ENCODE measurements at places on chromosomes 11 and 22. TPM values are rescaled to one million over a fixed set of nuclear protein-coding genes. Genes with fewer than 3 reads are reported as not detected.

GRCh38 chr22:45465633-45466032 is 37.0 kb upstream of the FBLN1 start:
- no peaks in the 10 kb centered on the region for H3K4me1 ChIP-seq
- no peaks in the 10 kb centered on the region for H3K27me3 ChIP-seq
- no peaks in the 10 kb centered on the region for H3K36me3 ChIP-seq
- DNase-seq: no peak

- H3K4me3 ChIP-seq: no peak overlapping the region
- no peaks in the 10 kb centered on the region for H3K36me3 ChIP-seq
- H3K27ac ChIP-seq: no peak overlapping the region
- DNase-seq: no peak
Observed at GRCh38 chr22:16922706-16923105, 85.3 kb downstream of the GAB4 start.

Gene C2CD2L
- 6.3 TPM for total RNA-seq

- peaks cover 5% of the 10 kb centered on the region for H3K4me1 ChIP-seq
- H3K4me3 ChIP-seq: no peak overlapping the region
- H3K27ac ChIP-seq: no peak overlapping the region
- peak; percentile 63 for DNase-seq
- H3K27me3 ChIP-seq: no peaks in the 10 kb centered on the region
Observed at GRCh38 chr11:34423300-34423699, 15.4 kb upstream of the CAT start.

Gene OR10A2
- total RNA-seq: not detected

GRCh38 chr11:396511-396947 is 2.5 kb downstream of the PKP3 start:
- H3K36me3 ChIP-seq: no peaks in the 10 kb centered on the region
- H3K4me1 ChIP-seq: peaks cover 16% of the 10 kb centered on the region
- H3K27me3 ChIP-seq: peaks cover 4% of the 10 kb centered on the region
- no peak for DNase-seq
- peak overlapping the region; percentile 33 for H3K4me3 ChIP-seq
- H3K27ac ChIP-seq: no peak overlapping the region

- DNase-seq: no peak
- no peaks in the 10 kb centered on the region for H3K4me1 ChIP-seq
- H3K27me3 ChIP-seq: no peaks in the 10 kb centered on the region
- H3K27ac ChIP-seq: no peak overlapping the region
- H3K4me3 ChIP-seq: no peak overlapping the region
Observed at GRCh38 chr11:32758291-32758690, 36.2 kb downstream of the CCDC73 start.

DNA sequence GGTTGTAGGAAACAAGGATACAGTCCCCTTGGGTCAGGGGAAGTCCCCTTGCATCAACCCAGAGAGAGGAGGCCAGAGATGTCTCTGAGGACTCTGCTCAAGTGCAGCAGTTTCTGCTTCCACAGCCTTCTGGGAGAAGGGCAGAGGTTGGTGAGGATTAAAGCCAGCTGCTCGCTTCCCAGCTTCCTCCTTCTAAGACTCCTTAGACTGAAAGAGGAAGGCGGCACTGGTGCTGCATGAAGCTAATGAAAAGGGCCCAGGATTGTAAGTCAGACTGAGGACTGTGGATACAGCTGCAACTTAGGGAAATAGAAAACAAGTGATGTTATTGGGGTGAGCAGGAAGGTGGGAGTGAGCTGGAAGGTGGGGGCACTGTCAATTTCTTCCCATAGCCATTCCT is at the start of gene OR52K1:
Gene OR52K1 (plus strand): TSS at position 202 of the 400 bp plus-strand sequence. CDS start 6,255 bp downstream, outside the sequence.
- no peak for DNase-seq
- no peak within 1 kb of the TSS for H3K4me3 ChIP-seq
- no peaks in the 10 kb centered on the region for H3K36me3 ChIP-seq
- H3K4me1 ChIP-seq: no peaks in the 10 kb centered on the region

DNA sequence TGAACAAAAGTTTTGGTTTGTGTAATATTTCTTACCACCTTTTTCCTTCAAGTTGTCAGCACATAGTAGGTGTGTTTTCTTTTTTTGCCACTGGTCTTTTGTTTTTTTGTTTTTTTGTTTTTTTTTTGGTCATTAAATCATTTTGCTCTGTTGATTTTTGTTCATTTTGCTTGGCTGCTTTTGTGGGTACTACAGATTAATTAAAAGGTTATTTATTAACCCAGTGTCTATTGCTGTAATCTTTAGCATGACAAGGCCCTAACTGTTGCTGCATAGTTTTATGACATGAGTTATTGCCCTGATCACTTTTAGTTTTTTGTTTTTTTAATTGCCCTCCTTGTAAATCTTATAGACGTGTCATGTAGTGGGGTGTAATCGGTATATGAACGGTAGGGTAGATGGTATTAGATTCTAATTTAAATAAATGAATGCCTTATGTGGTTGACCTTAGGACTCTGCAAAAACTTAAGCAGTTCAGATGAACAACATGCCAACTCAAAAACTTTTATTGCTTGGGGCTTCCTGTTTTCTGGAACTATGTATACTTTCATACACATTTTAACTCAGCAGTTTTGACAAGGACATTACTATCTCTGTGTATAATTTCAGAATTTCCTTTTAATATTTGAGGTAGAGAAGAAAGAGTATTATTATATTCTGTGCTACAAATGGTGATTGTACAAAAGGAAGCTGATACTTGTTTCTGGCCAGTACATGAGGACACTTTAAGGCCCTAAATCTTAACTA is 7.9 kb downstream of the EWSR1 start:
- H3K27ac ChIP-seq: no peak overlapping the region
- H3K4me3 ChIP-seq: no peak overlapping the region
- no peak for DNase-seq
- H3K27me3 ChIP-seq: no peaks in the 10 kb centered on the region
- peaks cover 6% of the 10 kb centered on the region for H3K36me3 ChIP-seq

GRCh38 chr22:43891360-43892182 is at the start of gene PNPLA5:
Gene PNPLA5 (minus strand): TSS chr22:43892013. CDS start chr22:43891880, 133 bp downstream.
- H3K4me3 ChIP-seq: peak within 1 kb of the TSS; percentile 46
- H3K4me1 ChIP-seq: no peaks in the 10 kb centered on the region
- no peaks in the 10 kb centered on the region for H3K36me3 ChIP-seq
- no peak for DNase-seq

GRCh38 chr11:121539000-121539399 is 86.2 kb upstream of the SORL1-AS1 start:
- no peaks in the 10 kb centered on the region for H3K4me1 ChIP-seq
- H3K4me3 ChIP-seq: no peak overlapping the region
- no peaks in the 10 kb centered on the region for H3K36me3 ChIP-seq
- no peak overlapping the region for H3K27ac ChIP-seq
- DNase-seq: no peak

DNA sequence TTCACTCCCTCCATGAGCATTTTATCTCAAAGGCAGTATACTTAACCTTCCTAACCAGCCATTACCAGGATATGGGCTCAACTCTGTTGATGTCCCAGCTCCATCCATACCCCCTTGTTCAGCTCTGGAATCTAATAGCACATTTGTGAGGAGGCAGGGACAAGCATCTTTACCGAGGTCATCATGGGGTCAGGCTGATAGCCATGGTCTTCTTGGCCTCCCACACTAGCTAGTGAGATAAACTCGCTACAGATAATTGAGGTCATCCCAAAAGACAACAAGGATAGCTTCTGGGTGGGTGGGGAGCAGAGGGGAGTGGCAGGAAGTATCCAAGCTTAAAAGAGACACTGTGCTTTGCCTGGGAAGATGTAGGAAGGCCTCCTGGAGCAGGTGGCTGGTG is 141.6 kb upstream of the RASSF10 start:
- no peaks in the 10 kb centered on the region for H3K27me3 ChIP-seq
- no peak for DNase-seq
- no peak overlapping the region for H3K4me3 ChIP-seq
- no peak overlapping the region for H3K27ac ChIP-seq
- H3K36me3 ChIP-seq: no peaks in the 10 kb centered on the region

Gene NCR3LG1
- total RNA-seq: 5.0 TPM

DNA sequence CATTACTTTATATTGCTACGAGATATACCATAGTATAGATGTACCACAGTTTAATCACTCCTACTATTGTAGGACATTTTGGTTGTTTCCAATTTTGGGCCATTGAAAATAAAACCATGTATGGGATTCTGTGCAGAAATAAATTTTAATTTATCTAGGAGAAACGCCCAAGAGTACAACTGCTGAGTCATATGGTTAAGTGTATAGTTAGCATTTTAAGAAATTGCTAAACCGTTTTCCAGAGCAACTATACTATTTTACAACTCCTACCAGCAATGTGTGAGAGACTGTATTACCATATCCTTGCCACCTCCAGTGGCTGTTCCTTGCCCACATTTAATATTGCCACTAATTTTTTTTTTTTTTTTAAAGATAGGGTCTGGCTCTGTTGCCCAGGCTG is 163.1 kb downstream of the SBF2 start:
- no peaks in the 10 kb centered on the region for H3K36me3 ChIP-seq
- no peak overlapping the region for H3K27ac ChIP-seq
- DNase-seq: no peak
- H3K27me3 ChIP-seq: no peaks in the 10 kb centered on the region

Gene KCNK7
- total RNA-seq: 2.2 TPM

Gene OR10A3
- total RNA-seq: not detected

Gene SLC5A1
- not detected for total RNA-seq

DNA sequence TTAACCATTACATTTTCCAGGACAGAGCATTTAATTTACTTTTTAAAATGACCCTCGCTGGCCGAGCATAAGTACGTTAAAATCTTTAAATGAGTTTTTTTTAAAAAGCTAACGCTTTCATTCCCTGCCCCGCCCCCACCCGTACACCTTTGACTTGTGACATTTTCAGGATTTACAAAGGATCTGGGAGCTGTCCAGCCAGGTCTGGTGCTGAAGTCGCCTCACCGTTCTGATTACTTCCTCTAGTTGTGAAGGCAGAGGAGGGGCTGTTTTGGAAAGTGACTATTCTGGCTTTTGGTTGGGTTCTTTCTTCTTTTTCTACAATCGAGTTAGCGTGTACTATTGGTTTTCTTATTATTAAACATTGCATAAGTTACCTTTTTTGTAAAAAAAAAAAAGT is 2.9 kb downstream of the C11orf87 start:
- H3K27ac ChIP-seq: no peak overlapping the region
- H3K4me3 ChIP-seq: no peak overlapping the region
- no peak for DNase-seq
- no peaks in the 10 kb centered on the region for H3K27me3 ChIP-seq

GRCh38 chr11:93542811-93543229 is 371 bp downstream of the SMCO4 start:
- H3K27me3 ChIP-seq: no peaks in the 10 kb centered on the region
- DNase-seq: no peak
- peak overlapping the region; percentile 65 for H3K4me3 ChIP-seq
- peak overlapping the region; percentile 95 for H3K27ac ChIP-seq

- no peak overlapping the region for H3K27ac ChIP-seq
- no peaks in the 10 kb centered on the region for H3K36me3 ChIP-seq
- peaks cover 7% of the 10 kb centered on the region for H3K27me3 ChIP-seq
- no peak overlapping the region for H3K4me3 ChIP-seq
Observed at GRCh38 chr11:19316434-19316833, 75.7 kb upstream of the E2F8 start.

Gene IL17REL
- not detected for total RNA-seq

Gene OR51B5
- 0.32 TPM for total RNA-seq

GRCh38 chr22:38710351-38710750 is 4.6 kb downstream of the GTPBP1 start:
- no peaks in the 10 kb centered on the region for H3K27me3 ChIP-seq
- no peak for DNase-seq
- H3K36me3 ChIP-seq: no peaks in the 10 kb centered on the region
- no peak overlapping the region for H3K27ac ChIP-seq
- no peak overlapping the region for H3K4me3 ChIP-seq

- H3K27me3 ChIP-seq: no peaks in the 10 kb centered on the region
- no peak overlapping the region for H3K27ac ChIP-seq
- DNase-seq: peak; percentile 5
- no peaks in the 10 kb centered on the region for H3K4me1 ChIP-seq
- H3K36me3 ChIP-seq: no peaks in the 10 kb centered on the region
Observed at GRCh38 chr22:19814428-19814827, 40.2 kb downstream of the GNB1L start.

Gene C22orf42
- total RNA-seq: not detected

Gene DRD2
- total RNA-seq: 0.33 TPM

GRCh38 chr11:15185021-15185420 is 70.3 kb downstream of the INSC start:
- no peak for DNase-seq
- no peaks in the 10 kb centered on the region for H3K27me3 ChIP-seq
- no peak overlapping the region for H3K4me3 ChIP-seq
- H3K4me1 ChIP-seq: no peaks in the 10 kb centered on the region
- no peak overlapping the region for H3K27ac ChIP-seq

GRCh38 chr11:24289301-24289700 is 207.6 kb upstream of the LUZP2 start:
- H3K27me3 ChIP-seq: no peaks in the 10 kb centered on the region
- H3K4me1 ChIP-seq: no peaks in the 10 kb centered on the region
- H3K36me3 ChIP-seq: no peaks in the 10 kb centered on the region
- no peak overlapping the region for H3K27ac ChIP-seq

GRCh38 chr11:113286009-113286408 is 28.4 kb upstream of the TTC12 start:
- no peaks in the 10 kb centered on the region for H3K4me1 ChIP-seq
- DNase-seq: no peak

- DNase-seq: no peak
- no peaks in the 10 kb centered on the region for H3K36me3 ChIP-seq
- peak overlapping the region; percentile 34 for H3K4me3 ChIP-seq
- H3K27me3 ChIP-seq: no peaks in the 10 kb centered on the region
- H3K27ac ChIP-seq: peak overlapping the region; percentile 61
Observed at GRCh38 chr11:48109046-48109666, 107.5 kb upstream of the OR4B1 start.

DNA sequence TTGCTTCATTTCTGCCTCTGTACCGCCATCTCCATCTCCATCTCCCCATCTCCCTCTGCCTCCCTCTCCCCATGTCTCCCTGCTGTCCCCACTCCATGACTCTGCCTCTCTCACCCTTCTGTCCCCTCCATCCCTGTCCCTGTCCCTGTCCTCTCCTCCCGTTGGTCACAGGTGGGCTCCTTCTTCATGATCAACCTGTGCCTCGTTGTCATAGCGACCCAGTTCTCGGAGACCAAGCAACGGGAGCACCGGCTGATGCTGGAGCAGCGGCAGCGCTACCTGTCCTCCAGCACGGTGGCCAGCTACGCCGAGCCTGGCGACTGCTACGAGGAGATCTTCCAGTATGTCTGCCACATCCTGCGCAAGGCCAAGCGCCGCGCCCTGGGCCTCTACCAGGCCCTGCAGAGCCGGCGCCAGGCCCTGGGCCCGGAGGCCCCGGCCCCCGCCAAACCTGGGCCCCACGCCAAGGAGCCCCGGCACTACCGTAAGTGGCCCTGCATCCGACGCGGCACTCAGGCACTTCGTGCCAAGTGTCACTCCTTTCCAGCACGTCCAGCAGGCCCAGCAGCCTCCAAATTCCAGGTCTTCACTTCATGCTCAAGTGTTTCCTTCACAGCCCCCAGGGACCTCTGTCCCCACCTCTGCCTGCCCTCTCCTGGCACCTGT is 76.0 kb downstream of the CACNA1I start:
- no peak overlapping the region for H3K27ac ChIP-seq
- no peak for DNase-seq
- H3K27me3 ChIP-seq: no peaks in the 10 kb centered on the region

Gene MFRP
- not detected for total RNA-seq

All from breast epithelium (tissue), 4 donors.